ENCODE measurements at places on chromosomes 11 and 22. TPM values are rescaled to one million over a fixed set of nuclear protein-coding genes. Genes with fewer than 3 reads are reported as not detected.
A peak's percentile ranks its signal among the peaks of the same experiment; 100 is the strongest.

DNA sequence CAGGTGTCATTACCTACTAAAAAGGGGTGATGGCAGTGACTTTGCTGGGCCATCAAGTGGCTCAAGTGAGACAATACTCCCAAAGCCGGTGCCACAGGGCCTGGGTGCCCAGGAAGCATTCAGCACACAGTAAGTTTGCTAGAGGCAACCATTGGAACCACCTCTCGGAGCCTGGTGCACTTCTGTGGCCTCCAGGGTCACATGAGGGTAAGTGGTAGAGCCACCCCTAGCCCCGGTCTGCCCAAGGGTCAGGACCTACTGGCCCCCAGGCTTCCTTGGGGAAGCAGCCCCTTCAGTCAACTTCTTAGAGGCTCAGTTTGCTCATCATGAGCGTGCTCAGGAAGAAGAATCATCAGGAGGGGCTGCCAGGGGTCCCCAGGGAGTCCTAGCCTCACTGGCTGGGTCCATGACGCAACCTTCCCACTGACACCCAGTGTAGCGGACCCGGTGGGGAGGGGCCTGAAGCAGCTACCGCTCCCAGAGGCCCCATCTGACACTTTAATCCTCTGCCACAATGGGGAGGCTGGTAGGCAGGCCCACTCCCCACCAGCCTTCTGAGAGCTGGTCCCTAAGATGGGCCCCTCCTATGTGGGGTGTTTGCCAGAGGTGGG is 17.5 kb upstream of the RASL10A start:
- DNase-seq: no peak

- no peak for DNase-seq
Observed at GRCh38 chr11:134560566-134561330, 148.7 kb upstream of the B3GAT1 start.

- no peak for DNase-seq
Observed at GRCh38 chr11:121351083-121351630, 58.6 kb downstream of the SC5D start.

GRCh38 chr11:75214411-75214821 is 26.2 kb upstream of the TPBGL start:
- peak; percentile 87 for DNase-seq

GRCh38 chr22:38271927-38272372 is 860 bp downstream of the TMEM184B start:
- no peak for DNase-seq

OR2AT4 gene
- polyA plus RNA-seq: 0.03 TPM

GRCh38 chr11:2584812-2585565 is 114.8 kb downstream of the KCNQ1OT1 start:
- DNase-seq: no peak

GRCh38 chr11:1205987-1206331 is 16.9 kb upstream of the MUC5B start:
- no peak for DNase-seq

MSANTD4 gene
- 39.5 TPM for polyA plus RNA-seq

DNA sequence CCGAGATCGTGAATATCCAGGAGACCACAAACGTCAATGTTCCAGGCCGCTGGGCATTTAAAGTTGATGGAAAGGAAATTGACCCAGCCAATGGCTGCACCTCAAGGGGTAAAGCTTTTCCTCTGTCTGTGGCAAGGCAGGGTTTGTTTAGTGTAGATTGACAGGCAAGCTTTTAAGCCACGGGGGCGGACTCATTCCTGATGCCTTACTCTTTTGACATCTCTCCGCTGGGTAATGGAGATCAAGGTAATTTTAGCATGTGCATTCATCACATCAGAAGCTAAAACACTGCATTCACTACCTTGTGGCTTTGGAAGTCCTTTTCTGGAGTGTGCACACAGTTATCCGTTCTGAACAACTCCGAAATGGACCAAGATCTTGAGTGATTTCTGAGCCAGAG is 12.6 kb downstream of the TECTA start:
- DNase-seq: no peak

DNA sequence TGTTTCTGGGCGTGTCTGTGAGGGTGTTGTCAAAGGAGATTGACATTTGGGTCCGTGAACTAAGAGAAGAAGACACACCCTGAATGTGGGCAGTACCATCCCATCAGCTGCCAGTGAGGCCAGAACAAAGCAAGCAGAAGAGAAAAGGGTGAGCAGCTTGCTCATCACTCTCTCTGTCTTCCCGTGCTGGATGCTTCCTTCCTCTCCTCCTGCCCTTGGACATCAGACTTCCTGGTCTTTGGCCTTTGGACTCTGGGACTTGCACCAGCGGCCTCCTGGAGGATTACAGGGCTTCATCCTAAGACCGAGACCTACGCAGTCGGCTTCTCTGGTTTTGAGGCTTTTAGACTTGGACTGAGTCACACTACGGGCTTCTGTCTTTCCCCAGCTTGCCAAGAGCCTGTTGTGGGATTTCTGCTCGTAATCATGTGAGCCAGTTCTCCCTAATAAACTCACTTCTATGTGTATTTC is 18.8 kb downstream of the APOL2 start:
- no peak for DNase-seq

DNA sequence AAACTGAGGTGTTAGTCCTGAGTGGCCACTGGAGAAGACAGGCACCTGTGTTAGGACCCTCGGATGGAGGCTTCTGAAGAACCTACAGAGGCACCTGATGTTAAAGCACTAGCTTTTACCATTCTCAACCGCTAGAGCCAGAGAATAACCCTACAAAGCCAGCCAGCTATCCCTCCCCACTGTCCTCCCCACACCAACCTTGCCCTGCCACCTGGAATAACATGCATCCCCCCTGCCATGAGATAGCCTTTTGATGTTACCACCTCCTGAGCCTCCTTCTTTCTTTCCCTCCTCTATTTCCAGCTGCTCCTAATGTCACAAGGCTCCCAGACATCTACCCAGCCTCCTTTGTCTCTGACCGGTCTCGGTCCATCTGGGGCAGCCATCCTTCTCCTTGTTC is 28.1 kb downstream of the COMMD9 start:
- DNase-seq: no peak

DNA sequence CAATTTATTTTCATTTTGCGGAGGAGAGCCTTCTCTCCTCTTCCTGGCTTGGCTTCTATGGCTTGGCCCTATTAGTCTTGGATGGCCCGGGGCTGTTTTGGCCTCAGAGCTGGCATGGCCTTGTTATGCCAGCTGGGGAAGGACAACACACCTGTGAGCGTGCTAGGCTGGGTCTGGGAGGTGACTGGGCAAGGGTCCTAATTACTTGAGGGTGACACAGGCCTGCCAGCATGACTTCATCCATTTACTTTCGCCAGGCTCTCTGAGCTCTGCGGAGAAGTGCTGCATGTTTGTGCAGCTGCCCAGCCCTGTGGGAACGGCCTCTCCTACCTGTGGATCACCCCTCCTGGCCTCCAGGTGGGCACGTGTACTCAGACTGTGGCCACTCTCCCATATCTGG is 153.6 kb downstream of the SNX19 start:
- DNase-seq: no peak

Measured in left renal cortex interstitium (tissue), 4 donors.